ENCODE measurements at places on chromosomes 13 and 19. TPM values are rescaled to one million over a fixed set of nuclear protein-coding genes. Genes with fewer than 3 reads are reported as not detected.

DNA sequence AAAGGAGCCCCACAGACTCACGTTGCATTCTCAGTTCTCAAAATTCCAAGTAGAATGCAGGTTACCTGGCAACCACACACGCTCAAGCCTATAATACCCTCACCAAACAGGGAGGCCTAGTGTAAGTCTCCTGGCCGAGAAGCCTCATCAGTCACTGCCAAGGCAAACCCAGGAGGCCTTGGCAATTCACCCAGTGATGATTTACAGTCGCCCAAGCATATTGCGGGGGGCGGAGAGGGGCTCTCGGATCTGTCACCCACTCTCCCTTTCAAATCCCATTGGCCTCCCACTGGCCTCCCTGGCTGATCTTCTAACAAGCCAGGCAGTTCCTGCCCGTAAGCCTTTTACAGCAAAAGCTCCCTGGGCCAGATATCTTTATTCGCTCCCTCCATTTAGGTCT lies 1.1 kb downstream of the AKAP8L start:
- DNase-seq, result no peak
- H3K36me3 ChIP-seq, result peaks cover 5% of the 10 kb centered on the region
- peak overlapping the region; percentile 91 for H3K4me3 ChIP-seq
- peak overlapping the region; percentile 77 for H3K27ac ChIP-seq

DNA sequence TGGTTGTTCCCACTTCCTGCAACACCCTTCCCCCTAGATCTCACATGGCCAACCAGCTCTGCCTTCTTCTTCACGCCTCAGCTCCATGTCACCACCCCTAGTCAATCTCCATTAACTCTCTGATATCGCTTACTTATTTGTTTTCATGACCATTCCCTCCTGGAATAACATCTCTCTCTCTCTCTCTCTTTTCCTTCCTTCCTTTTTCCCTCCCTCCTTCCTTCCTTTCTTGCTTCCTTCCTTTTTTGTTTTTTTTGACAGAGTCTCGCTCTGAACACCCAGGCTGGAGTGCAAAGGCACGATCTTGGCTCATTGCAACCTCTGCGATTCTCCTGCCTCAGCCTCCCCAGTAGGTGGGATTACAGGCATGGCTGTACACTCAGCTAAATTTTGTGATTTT lies 44.9 kb upstream of the ADGRL1 start:
- no peaks in the 10 kb centered on the region for H3K27me3 ChIP-seq
- no peak overlapping the region for H3K4me3 ChIP-seq
- no peaks in the 10 kb centered on the region for H3K36me3 ChIP-seq
- peaks cover 11% of the 10 kb centered on the region for H3K4me1 ChIP-seq
- DNase-seq, result no peak
- no peak overlapping the region for H3K27ac ChIP-seq

DNA sequence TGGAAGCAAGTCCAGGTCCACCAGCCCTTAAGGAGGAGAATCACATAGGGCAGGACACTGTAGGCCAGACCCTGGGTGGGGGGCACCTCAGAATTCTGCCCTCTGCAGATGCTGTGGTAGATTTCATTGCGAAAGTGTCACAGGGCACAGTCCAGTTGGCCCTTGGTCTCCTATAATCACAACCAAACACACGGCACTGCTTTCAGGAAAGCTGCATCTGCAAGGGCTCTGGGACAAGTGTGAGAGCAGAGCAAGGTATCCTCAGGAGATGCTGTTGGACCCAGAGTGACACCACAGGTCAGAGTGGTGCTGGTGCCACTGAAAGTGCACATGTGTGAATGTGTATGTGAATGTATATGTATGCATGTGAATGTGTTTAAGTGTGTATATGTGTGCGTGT lies 88.6 kb upstream of the MBNL2 start:
- no peak overlapping the region for H3K27ac ChIP-seq
- no peaks in the 10 kb centered on the region for H3K27me3 ChIP-seq
- no peak for DNase-seq
- no peaks in the 10 kb centered on the region for H3K36me3 ChIP-seq
- H3K4me3 ChIP-seq, result no peak overlapping the region

DNA sequence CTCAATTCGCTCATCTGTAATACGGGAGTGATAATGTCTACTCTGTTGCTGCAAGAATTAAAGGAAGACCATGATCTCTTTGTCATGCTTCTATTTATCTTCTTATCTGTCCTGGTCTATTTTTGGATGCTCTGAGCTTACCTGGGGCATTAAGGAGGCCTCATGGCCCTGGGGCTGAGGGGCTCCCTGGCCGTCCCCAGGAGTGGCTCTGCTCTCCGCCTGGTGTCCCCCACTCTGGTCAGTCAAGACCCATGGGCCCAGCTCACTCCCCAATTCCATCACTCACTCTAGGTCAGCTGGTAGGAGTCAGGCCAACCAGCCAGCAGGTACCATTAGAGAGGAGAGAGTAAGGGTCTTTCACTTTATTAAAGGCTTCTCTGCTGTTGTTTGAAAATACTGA lies 1.1 kb upstream of the CHST8 start:
- no peak for DNase-seq
- no peaks in the 10 kb centered on the region for H3K4me1 ChIP-seq
- H3K4me3 ChIP-seq, result no peak overlapping the region
- peaks cover 12% of the 10 kb centered on the region for H3K27me3 ChIP-seq

GRCh38 chr13:108142702-108143436 lies 72.5 kb downstream of the LIG4 start:
- H3K36me3 ChIP-seq, result no peaks in the 10 kb centered on the region
- H3K27ac ChIP-seq, result no peak overlapping the region
- no peak for DNase-seq
- no peak overlapping the region for H3K4me3 ChIP-seq

DNA sequence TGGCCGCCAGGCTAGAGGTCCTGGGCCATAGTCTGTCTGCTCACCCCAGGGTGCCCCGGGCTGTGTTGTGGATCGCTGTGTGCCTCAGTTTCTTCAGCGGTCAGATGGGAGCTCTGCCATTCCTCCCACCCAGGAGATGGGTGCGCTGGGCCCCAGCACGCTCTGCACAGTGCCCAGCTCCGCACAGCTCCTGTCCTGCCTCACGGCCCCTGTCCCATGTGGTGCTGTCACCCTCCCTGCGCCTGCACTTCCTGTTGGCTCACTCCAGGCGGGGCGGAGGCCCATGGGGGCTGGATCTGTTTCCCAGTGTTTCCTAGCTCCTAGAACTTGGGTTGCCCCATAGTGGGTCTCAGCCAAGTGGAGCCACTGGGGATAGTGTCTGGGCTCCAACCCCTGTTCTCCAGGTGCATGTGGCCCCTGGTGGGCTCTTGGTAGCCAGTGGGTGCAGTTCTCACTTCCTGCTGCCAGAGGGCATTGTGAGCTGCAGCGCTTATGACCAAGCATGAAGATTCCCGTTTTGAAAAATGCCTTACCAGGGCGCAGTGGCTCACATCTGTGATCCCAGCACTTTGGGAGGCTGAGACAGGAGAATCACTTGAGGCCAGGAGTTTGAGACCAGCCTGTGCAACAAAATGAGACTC lies 69.8 kb downstream of the KDM4B start:
- no peak overlapping the region for H3K27ac ChIP-seq
- no peaks in the 10 kb centered on the region for H3K27me3 ChIP-seq
- H3K4me1 ChIP-seq, result no peaks in the 10 kb centered on the region
- DNase-seq, result no peak

- no peaks in the 10 kb centered on the region for H3K27me3 ChIP-seq
- H3K36me3 ChIP-seq, result no peaks in the 10 kb centered on the region
- H3K4me1 ChIP-seq, result no peaks in the 10 kb centered on the region
Measured at GRCh38 chr13:24897293-24897692, 133.3 kb downstream of the RNF17 start.

DNA sequence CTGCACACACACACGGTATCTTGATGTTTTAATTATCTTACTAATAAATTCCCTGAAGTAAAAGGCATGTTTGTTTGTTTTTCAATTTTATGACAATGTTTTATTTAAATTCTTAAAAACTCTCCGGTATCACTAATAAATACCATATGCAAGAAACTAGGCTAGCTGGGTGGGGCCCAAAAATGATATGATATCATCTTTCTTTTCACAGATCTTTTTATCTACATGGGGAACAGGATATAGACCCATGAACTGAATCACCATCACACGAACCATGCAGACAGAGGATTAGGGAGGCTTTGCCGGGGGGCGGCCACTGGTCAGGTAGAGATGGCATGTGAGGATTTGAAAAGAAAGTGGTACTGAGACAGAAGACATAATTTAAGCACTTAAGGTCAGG lies 266.4 kb downstream of the ENOX1 start:
- no peak overlapping the region for H3K4me3 ChIP-seq
- no peaks in the 10 kb centered on the region for H3K36me3 ChIP-seq
- no peaks in the 10 kb centered on the region for H3K4me1 ChIP-seq
- H3K27me3 ChIP-seq, result no peaks in the 10 kb centered on the region
- no peak for DNase-seq
- no peak overlapping the region for H3K27ac ChIP-seq

MYO1F gene
- total RNA-seq, result 329 TPM

FUT3 gene
- total RNA-seq, result 0.15 TPM

PTGIR gene
- 1.9 TPM for total RNA-seq

C1QTNF9 gene
- total RNA-seq, result not detected

RBM42 gene
- 55.8 TPM for total RNA-seq

NFKBIB gene
- 23.9 TPM for total RNA-seq
